ENCODE measurements at places on chromosomes 1 and 21.
A peak's percentile ranks its signal among the peaks of the same experiment; 100 is the strongest.

DNA sequence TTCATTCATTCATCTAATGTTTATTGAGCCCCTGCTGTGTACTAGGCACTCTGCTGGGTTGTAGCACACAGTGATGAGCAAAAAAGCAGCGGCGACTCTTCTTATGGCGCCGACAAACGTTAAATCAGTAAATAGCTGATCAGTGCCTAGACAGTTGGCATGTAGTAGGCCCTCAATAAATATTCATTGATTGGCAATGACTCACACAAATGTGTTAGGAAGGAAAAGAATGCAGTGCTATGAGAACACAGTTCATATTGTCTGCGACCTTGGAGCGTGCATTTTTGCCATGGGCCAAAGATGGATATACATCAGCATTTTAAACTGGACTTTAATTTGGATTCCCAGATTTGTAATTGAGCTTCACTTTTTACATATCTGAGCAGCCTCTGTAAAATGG lies 52.0 kb downstream of the PRDM2 start:
- DNase-seq, result no peak

GRCh38 chr1:31127266-31127665 lies 61.7 kb upstream of the PUM1 start:
- DNase-seq, result no peak

- DNase-seq, result no peak
Observed at GRCh38 chr1:81512252-81513003, 288.3 kb upstream of the ADGRL2 start.

GRCh38 chr1:91693557-91693956 lies 192.4 kb downstream of the TGFBR3 start:
- DNase-seq, result no peak

DNA sequence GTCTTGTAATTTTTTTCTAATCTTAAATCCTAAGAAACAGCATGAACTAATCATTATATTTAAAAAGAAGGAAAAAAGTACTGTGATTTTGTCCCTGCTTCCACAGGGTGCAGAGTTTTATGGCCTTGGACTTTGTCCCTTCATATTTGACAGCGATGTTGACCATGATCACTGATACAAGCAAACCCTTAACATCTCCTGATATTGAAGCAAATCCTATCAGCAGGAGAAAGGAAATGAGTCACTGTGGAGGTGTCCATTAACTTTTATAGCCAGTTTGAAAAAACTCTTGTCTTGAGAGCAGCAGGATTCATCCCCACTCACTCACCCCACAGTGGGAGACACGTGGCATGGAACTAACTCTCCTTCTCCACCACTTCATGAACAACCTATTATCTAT lies 5.1 kb upstream of the REG4 start:
- no peak for DNase-seq

GRCh38 chr1:176841238-176841637 lies 323.3 kb downstream of the ASTN1 start:
- no peak for DNase-seq

- DNase-seq, result no peak
Observed at GRCh38 chr1:179742291-179742690, 800 bp upstream of the FAM163A start.

DNA sequence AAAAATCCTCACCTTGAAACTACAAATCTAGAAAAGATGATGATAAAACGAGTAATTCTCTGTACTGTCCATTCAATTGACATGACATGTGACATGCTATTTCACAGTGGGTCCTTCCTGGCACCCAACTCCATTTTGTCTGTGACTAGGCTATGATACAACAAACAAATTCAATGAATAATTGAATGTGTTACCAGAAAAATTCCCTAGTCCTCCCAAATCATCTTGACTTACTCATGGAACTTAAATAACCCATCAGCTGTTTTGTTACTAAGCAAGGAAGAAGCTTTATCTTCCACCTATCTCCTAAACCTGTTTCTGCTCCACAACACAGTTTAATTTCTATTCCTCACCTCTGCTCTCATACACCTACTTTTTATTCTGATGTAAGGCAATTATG lies 30.4 kb downstream of the B3GALNT2 start:
- DNase-seq, result no peak

DNA sequence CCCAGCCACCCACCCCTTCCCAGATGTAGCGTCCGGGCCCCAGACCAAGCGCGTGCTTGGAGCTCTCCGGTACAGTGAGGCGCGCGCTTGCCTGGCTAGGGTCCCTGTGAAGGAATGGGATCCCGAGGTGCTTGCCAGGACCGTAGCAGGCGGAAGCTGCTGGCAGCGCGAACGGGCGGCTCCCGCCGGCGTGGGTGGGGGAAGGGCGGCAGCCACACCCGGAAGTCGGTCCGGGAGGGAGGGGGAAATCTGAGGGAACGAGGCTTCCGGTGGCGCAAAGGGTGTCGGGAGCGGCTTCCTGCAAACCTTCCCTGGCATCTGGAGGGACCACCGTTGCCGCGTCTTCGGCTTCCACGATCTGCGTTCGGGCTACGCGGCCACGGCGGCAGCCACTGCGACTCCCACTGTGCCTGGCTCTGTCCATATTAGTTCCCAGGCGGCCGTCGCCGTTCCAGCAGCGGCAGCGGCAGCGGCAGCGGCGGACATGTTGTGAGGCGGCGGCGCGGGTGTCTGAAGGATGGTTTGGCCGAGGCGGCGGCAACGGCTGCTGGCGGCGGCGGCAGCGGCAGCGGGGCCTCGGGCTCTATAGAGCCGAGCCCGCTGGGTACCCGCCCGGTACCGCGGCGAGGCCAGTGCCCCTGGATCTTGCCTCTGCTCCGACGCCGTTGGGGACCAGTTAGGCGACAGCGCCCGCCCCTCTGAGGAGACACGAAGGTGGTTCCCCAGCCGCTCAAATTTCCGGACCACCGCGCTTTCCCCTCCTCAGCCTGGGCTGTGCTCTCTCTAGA lies at the start of gene DR1:
Gene DR1, plus strand, starts transcription at position 275 of the 788 bp plus-strand sequence. CDS start 739 bp downstream, outside the sequence.
- DNase-seq, result peak; percentile 79

GRCh38 chr21:14687268-14687625 lies 141.1 kb upstream of the SAMSN1 start:
- no peak for DNase-seq

GRCh38 chr1:41872074-41872473 lies 46.6 kb downstream of the HIVEP3 start:
- DNase-seq, result no peak

DNA sequence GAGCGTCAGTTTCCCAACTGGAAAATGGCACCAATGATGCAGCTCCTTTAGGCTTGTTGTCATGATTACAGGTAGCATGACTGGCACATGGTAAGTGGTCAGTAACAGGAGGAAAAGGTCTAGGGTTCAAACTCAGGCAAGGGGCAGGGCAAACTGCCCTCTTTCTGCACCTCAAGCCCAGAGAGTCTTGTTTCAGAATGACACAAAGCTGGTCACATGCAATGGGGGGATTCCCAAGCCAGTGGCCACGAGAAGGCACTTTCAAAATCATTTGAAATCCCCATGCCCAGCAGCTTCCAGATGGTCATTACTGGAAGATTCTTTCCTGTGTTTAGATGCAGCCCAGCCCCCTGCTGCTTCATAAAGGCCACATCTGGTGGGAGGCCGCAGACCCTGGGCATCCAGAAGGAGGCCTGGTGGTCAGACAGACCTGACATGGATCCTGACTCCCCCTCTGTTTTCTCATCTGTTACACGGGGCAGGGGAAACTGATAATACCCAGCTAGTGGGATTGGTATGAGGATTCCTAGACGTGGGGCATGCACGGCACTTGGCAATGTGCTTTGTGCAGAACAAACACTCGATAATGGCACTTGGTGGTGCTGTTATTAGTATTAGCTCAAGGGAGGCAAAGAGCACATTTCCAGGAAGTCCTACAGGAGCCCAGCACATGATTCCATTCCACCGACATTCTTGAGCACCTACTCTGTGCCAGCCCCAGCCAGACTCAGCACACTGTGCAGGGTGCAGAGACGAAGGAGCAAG lies 6.9 kb upstream of the PLA2G2D start:
- no peak for DNase-seq

GRCh38 chr1:156601892-156602291 lies 613 bp upstream of the GPATCH4 start:
- DNase-seq, result no peak

- DNase-seq, result no peak
Observed at GRCh38 chr1:39386997-39387396, 104.4 kb upstream of the BMP8A start.

- DNase-seq, result no peak
Observed at GRCh38 chr1:243946946-243947345, 96.9 kb upstream of the AKT3 start.
